Cortex of kidney (tissue), 1 donor: ENCODE measurements at places on chromosomes 4 and X.

GRCh38 chr4:13461191-13461905, 22.8 kb downstream of the RAB28 start:
- DNase-seq: no peak

DNA sequence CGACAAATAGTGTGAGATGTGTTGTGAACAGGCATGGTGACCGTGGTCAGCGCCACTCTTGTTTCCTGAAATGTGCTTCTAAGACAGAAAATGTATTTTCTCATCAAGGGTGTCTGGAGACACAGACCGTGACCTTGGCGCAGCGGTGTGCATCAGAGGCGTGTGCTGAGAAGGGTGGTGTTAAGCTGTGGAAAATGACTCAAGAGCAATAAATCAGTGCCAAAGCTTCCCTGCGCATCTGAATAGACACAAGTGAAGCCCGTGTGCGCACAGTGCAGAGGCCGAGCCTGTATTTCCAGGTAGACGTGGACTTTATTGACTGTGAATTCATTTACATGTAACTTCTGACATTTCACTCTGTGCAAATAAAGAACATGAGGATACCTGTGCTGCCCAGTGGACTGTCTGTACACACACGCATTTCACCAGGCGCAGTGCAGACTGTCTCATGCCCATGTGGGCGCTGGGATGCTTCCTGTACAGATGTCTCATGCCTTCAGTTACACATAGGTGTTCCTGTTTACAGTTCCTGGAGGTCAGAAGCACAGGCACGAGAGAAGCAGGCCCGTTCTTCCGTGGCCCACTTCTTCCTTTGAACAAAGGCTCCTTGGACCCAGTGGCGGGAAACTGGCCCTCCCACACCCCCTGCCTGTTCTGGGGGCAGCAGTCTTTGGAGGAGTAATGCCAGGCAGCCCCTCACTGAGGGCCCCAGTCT, 31.9 kb downstream of the NSG1 start:
- DNase-seq: no peak

DNA sequence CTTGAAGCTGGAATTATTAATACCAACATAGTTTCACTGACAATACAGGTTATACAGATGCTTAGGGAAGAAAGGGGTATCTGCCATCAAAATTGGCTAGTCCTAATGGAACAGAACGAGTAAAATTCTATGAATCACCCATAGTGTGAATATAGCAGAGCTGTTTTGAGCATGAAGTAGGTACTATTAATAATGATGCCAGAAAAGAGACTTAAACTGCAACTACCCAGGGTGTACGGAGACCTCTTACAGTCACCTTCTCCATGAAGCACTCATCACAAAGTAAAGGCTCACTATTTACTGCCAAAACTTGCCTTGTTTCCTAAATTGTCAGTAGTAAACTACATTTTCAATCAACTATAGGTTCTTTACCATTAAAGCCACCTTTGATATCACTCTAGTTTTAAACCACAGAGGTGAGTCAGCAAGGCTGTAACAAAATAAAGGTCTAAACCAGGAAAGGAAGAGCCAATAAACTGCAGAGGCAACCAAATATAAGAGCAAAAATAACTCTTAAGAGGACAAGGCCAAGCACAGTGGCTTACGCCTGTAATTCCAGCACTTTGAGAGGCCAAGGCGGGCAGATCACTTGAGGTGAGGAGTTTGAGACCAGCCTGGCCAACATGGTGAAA, 114.4 kb downstream of the FRYL start:
- no peak for DNase-seq

- no peak for DNase-seq
Measured at GRCh38 chr4:47664051-47664826, 173.6 kb downstream of the CORIN start.

GRCh38 chr4:89929425-89930159, 34.9 kb downstream of the MMRN1 start:
- no peak for DNase-seq

GRCh38 chrX:118508221-118508620, 12.6 kb downstream of the DOCK11 start:
- no peak for DNase-seq

GRCh38 chr4:71396382-71396781, 57.6 kb downstream of the SLC4A4 start:
- DNase-seq: no peak

DNA sequence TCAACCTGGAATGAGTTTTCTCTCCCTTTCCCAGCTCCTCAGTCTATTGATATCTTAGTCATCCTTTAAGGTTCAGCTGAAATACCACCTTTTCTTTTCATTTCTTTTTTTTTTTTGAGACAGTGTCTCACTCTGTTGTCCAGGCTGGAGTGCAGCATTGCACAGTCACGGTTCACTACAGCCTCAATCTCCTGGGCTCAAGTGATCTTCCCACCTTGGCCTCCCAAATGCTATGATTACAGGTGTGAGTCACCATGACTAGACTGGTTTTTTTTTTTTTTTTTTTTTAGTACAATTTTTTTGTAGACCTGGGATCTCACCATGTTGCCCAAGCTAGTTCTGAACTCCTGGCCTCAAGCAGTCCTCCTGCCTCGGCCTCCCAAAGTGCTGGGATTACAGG, 28.9 kb downstream of the AFF1 start:
- no peak for DNase-seq

- DNase-seq: no peak
Measured at GRCh38 chrX:49060914-49061313, 2.1 kb downstream of the CCDC120 start.

DNA sequence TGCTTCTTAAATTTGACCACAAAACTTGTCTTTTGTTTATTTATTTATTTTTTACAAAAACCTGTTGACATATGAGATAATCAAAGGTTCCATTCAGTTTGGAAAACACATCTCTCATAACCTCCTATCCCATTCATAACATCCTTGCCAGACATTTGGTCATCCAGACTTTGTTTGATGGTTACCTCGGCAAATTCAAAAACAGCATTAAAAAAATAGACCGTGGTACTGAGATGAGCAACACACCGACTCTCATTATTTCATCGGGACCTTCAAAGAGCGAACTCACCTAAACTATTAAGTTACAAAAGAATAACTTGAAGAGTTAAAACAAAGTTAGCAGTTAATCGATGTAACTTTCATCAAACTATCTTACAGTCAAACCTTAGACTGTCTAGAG, 85.8 kb upstream of the RPS6KA3 start:
- DNase-seq: no peak

DNA sequence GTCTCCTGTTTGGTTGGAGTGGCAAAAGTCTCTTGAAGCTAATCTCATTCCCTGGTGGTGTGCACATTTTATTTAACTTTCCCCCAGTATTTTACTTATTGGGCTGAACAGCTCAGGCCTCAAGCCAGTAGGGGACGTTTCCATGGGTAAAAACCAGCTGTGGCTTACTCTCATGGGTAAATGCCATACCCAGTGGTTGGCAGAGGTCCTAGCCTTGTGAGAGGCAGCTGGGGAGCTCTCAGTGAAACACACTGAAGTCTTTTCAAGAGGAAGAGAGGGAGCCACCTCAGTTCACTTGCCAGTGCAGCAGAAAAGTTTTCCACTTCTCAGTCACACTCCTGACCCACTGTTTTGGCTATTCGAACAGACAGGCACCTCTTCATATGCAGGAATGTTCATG, 1964.2 kb downstream of the ARAP2 start:
- DNase-seq: no peak

DNA sequence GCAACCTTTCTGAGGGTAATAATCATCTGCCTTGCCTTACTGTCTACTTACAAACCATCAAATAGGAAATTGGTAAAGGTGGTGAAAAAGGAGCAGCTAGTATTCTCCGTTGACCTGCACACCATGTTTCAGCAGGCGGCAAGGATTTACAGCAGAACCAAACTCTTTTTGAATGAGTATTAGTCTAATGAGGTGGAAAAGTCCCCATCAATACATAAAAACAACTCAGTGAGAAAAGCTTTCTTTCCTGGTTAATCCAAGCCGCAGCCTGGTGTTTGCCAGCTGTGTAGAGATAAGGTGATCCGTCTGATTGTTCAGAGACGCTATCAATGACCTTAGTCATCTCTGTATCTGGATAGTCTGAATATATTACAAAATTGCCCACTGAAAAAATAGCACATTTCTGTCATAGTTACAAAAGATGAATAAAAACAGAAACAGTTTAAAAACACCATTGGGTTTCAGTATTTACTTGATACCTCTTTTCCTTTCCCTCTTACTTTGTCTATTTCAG, 110.4 kb upstream of the TBC1D9 start:
- DNase-seq: no peak

DNA sequence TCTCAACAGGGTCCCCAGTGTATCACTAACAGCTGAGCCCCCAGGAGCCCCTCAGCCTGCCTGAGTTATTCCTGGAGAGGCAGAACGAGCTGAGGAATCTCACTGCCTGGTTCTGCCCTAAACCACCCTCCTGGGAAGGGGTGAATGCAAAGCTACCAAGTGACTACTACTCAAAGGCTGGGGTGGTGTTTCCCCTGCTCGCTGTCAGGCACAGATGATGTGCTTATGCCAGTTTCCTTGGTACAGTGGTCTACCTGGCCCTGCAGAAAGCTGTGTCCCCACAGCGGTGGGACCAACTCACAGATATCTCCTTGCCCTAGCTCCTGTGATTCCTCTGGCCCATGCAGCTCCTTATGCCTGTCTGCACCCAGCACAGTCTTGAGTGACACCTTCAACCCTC, 35.4 kb upstream of the ASMTL start:
- no peak for DNase-seq

DNA sequence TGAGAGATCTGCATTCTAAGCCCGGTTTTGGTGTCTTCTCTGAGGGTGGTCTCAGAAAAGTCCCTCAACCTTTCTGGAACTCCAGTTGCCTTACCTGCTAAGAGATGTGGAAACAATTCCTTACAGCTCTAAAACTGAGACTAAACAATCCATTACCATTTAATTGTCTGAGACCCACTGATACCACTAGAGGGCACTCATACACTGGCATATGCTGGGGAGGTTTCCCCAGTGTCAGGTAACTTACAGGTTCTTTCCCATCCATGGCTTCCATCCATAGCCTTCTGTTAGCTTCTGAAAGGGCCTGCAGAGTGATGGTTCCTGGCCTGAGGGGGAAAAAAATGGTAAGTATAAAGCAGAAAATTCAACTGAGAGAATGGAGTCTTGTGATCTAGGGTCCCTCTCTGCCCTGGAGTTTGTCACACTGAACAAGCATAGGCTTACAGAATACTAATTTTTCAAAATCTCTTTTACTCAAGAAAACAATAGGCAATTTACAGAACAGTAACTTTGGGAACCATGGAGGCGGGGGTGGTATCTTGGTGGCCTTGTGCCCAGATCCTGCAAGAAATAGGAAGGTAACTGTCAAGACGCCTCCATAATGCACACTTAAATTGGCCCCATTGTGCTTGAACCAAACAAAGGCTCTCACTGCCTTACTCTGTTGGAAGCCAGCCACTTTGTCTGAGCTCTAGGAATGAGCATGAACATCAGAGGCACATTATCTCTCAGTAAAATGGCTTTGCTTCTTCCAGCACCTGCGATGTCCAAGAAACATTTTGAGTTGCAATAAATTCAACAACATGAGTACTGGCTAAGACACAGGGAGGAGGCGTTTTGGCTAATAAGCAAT, 236.1 kb downstream of the OPHN1 start:
- DNase-seq: no peak

- no peak for DNase-seq
Measured at GRCh38 chr4:111697176-111697942, 447.9 kb upstream of the FAM241A start.

- DNase-seq: no peak
Measured at GRCh38 chr4:120317713-120318112, 251.1 kb upstream of the MAD2L1 start.

DNA sequence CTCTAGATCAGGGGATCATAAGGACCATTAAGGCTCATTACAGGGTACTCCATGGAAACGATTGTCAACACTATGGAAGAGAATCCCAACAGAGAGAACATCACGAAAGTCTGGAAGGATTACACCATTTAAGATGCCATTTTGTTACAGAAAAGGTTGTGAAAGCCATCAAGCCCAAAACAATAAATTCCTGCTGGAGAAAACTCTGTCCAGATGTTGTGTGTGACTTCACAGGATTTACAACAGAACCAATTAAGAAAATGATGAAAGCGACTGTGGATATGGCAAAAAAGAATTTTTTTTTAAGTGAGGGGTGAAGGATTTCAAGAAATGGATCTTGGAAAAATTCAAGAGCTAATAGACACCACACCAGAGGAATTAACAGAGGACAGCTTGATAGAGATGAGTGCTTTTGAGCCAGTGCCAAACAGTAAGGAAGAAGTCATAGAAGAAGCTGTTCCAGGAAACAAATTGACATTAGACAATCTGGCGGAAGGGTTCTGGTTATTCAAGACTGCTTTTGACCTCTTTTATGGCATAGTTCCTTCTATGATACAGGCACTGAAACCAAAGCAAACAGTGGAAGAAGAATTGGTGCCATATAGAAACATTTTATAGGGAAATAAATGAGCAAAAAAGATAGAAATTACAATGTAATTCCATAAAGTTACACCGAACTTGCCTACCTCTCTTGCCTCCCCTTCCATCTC, 17.3 kb upstream of the LSM6 start:
- DNase-seq: no peak

GRCh38 chr4:37473807-37474206, 212.4 kb downstream of the RELL1 start:
- no peak for DNase-seq

GRCh38 chrX:74160358-74160757, 143.6 kb upstream of the ZCCHC13 start:
- no peak for DNase-seq

DNA sequence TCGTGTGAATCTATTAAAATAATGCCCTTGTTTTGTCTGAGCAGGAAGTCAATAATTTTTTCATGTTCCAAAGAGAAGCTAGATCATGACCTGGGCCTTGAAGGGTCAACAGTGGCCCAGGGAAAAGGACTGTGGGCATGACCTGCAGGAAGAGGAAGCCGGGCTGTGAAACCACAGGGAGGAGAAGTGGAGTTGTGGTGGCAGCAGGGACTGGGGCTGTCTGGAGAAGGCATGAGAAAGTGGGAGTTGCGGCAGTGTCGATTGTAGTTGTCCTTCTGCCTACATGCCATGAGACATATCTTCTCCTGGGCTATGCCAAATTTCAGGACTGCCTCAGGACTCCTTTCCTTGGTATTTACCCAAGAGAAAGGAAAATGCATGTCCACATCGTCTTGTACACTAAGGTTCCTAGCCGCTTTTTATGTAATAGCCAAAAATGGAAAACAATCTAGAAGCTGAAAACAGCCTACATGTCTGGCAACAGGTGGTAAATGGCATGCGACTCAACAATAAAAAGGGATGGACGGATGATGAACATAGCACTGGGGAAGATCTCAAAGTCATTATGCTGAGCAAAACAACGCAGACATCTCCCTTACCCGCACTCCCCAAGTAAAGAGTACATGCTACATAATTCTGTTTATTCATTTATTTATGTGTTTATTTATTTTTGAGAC, 13.6 kb upstream of the PTTG2 start:
- DNase-seq: no peak

- DNase-seq: no peak
Measured at GRCh38 chrX:153863251-153863991, 22.6 kb downstream of the L1CAM start.

DNA sequence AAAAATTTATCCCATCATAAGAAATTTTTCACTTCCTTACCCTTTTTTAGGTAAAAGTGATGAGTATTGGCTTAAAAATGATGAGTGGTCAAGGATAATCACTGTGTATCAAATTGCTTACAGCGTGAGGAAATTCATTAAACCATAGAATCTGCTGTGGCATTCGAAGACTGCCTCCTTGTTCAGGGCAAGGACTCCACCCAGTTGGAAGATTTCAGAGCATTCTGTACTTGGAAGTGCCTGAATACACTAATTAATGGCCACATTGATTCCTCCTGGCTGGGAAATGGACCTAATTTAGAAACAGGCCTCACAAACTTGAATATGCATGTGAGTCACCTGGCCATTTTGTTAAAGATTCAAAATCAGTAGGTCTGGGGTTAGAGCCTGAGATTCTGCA, 83.2 kb downstream of the HHIP start:
- no peak for DNase-seq
